ENCODE measurements at places on chromosomes 1 and 21.

GRCh38 chr1:67345556-67345955, 37.9 kb downstream of the IL12RB2 start:
- DNase-seq: no peak

DNA sequence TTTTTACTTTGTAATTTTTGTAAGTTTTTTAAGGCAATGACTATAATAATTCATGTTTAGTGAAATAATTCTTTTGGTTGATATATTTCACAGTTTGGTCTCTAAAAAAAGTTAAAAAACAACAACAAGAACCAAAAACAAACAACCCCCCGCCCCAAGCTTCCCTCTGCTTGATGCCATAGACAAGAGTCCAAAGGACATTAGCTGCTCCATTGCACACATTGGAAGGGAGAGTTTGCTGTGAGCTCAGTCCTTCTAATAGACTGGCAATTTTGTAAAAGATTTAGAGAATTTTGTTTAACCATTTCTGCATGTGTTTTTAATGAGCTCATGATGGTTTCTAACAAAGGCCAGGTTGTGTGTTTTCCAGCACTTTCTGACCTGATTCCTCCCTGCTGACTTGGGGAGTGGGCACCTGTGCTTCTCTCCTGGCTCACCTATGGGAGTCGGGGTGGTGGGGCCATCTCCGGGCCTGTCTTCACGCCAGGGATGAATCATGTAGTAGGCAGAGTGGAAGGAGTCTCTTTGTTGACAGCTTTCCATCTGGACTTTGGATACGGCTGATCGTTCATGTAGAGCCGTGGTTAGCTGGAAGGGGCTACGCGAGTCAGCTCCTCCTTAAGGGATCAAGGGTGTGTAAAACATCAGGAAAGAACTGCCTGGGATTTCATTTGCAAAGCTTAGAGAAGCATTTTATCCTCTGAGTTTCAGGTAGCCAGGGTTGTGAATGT, 14.1 kb downstream of the ZBTB18 start:
- no peak for DNase-seq

DNA sequence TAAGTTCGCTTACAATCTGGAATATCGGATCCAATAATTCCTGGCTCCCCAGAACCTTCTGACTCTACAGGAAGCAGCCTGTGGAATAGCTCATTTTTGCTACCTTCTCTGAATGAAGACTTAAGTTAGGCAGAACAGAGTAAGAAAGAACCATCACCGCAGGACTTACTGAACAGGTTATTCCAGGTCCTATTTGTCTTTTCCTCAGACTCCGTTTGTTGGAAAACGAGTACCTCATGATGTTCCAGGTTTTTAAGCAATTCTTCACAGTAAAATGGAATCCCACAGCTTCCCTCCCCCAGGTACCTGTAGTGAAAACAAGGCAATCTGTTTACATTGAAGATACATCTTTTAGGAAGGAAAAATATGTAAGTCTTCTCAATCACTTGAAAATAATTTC, 59.8 kb downstream of the ADCY10 start:
- no peak for DNase-seq

DNA sequence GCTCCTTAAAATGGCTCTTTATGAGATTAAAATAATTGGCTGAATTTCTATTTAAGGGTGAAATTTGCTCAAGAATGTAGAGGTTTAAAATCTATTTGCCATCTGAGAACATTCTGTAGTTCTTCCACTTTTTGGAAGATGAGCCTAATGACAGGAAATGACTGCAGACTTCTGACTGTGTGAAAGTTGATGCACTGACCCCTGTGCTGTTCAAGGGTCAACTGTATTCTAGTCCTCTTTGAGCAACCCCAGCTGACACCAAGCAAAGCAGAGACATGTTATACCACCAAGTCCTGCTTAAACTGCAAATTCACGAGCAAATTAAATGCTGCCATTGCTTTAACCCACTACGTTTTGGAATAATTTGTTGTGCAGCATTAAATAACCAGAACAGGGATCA, 26.6 kb downstream of the DDAH1 start:
- no peak for DNase-seq

GRCh38 chr1:22290157-22290556, 147.3 kb upstream of the WNT4 start:
- no peak for DNase-seq

GRCh38 chr21:43736224-43736883, 17.4 kb downstream of the PDXK start:
- DNase-seq: no peak

DNA sequence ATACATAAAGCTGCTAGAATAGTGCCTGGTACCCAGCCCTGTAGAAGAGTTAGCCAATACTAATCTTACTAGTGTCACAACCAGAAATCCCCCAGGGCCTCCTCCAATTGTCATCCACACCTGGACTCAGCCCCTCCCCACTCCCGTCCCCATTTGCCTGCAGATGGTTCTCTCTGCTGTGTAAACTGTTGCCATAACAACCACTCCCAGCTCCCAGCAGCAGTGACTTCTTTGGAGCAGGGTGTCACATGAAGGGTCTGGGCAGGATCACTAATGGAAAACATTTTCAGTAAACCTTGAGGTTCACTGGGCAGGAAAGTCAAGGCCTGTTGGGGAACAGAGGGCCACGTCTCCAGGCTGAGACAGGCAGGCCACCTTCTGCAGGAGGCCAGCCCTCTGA, 126.0 kb upstream of the IPO9 start:
- no peak for DNase-seq

- DNase-seq: no peak
Observed at GRCh38 chr1:4626560-4627319, 27.7 kb upstream of the AJAP1 start.

DNA sequence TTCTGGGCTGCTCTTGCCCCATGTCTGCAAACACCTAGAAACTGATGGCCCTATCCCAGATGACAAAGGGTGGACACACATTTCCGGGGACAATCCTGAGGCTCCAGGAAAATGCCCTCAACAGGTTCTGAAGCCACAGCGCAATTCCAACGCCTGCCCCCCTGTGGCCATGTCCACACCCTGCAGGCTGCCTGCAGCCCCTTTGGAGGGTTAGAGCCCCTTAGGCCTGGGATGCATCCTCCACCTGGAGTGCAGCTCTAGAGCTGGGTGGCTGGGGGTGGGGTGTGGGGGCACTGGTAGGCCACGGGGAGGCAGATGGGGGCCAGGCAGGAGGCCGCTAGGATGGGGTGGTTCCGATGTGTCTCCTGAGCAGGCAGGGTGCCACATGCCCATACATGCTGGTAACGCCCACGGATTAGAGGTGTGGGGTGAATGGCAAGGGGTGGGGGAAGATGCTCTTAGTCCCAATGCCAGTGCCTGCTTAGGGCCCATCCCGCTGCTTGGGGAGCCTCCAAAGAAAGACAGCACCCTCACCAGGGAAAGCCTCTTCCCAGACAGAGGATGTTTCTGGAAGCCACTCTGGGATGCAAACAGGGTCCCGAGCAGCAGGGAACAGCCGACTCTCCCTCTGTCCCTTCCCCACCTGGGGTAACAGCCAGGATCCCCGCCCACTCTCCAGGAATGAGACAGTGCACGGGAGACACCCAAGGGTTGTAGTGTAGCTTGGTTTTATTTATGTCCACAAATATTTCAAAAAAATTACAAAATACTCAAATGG, 34.0 kb downstream of the SLC45A1 start:
- no peak for DNase-seq

DNA sequence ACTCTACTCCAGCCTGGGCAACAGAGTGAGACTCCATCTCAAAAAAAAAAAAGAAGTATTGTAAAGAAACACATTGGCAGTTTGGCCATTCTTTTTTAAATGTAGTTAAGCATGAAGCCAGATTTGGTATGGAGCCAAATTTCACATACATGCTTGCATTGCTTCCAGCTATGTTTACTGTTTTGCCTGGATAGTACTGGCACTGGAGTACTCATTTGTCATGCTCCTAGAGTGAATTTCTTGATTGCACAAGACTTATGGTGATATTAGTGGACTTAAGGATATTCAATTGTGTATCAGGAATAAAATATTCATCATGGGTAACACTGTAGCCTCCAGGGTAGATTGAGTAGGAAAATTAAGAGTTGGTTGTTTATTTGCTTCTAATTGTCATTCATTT, 24.5 kb upstream of the SLC9A1 start:
- DNase-seq: no peak

DNA sequence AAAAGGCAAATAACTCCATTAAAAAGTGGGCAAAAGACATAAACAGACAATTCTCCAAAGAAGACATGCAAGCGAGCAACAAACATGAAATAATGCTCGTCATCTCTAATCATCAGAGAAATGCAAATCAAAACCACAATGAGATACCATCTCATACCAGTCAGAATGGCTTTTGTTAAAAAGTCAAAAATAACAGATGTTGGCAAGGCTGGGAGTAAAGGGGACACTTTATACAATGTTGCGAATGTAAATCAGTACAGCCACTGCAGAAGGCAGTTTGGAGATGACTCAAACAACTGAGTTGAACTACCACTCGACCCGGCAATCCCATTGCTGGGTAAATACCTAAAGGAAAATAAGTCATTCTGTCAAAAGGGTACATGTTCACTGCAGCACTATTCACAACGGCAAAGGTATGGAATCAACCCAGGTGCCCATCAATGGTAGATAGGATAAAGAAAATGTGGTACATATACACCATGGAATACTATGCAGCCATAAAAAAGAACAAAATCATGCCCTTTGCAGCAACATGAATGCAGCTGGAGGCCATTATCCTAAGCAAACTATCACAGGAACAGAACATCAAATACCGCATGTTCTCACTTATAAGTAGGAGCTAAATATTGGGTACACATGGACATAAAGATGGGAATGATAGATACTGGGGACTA, 25.9 kb downstream of the TSPAN2 start:
- no peak for DNase-seq

- no peak for DNase-seq
Observed at GRCh38 chr21:31038376-31038775, at the start of gene KRTAP19-8. TSS of gene KRTAP19-8 (minus strand) at chr21:31038476. CDS start at chr21:31038443, 33 bp downstream.

- DNase-seq: no peak
Observed at GRCh38 chr1:1144122-1144842, 28.4 kb upstream of the C1orf159 start.

- DNase-seq: no peak
Observed at GRCh38 chr1:228180959-228181644, 15.5 kb downstream of the IBA57 start.

GRCh38 chr1:76595024-76595423, 272.3 kb upstream of the ST6GALNAC5 start:
- DNase-seq: no peak

DNA sequence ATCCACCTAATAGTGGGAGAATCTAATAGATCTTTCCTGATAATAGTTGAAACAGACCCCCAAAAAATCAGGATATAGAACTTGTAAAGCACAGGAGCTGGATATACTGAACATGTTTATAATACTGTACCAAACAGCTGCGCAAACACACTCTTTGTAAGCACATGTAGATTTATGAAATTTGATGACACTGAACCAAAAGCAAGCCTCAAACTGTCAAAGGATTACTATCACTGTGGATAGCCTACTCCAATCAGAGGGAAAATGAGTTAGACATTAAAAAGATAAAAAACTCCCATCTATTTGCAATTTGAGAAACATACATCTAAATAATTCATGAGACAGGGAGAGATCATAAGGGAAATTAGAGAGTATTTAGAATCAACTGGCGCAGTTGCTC, 26.1 kb downstream of the RCAN3 start:
- no peak for DNase-seq

DNA sequence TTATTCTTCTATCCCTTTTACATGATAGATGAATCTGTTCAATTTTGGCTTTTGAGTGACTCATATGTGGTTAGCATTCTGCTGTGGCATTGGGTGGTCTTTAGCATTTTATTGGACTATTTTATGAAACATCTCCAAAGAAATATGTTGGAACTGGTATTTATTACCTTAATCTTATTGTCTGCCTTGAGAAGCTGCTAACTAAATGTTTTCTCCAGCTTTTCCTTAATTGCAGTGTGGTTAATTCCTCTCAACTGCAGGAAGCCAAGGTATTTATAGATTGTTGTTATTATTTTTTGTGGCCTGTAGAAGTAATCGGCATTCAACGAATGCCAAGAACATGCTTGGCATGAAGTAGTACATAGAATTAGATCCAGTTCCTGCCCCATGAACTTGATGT, 64.1 kb downstream of the NOS1AP start:
- no peak for DNase-seq

- DNase-seq: no peak
Observed at GRCh38 chr1:78855258-78855657, 151.3 kb downstream of the ADGRL4 start.

DNA sequence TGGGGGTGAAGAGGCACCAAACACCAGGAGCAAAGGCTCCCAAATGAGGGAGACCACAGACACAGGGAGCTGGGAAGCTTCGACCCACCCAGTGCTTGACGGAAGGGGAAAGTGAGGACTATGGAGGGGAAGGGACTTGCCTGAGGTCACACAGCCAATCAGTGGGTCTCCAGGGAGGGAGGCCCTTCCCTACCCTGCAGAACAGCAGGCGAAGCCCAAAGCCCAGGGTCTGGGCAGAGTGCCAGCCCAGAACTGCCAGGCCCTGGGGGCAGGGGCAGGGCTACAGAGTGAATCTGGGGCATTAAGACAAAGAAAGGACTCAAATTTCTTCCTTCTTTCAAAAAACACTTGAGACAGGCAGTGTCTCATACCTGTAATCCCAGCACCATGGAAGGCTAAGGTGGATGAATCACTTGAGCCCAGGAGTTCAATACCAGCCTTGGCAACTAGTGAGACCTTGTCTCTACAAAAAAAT, 45.5 kb upstream of the ECE1 start:
- DNase-seq: no peak

GRCh38 chr1:59089922-59090457, 206.9 kb upstream of the FGGY start:
- no peak for DNase-seq

DNA sequence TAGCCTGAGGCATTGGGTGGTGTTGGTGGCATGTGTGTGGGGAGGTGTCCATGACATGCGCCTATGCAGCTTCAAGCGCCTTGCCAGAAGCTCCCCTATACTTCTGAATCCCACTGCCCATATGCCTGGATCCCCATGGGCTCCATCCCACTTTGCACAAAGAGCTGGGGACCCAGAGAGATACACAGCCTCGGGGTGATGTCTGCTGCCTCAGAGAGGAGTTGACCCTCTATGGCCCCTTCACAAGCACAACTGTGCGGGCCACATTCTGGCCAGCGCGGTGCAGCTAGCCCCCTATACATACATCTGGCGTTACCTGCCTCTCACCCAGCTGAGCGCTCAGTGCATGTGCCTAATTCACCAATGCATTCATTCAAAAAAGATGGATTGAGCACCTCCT, 9.6 kb upstream of the PTPRF start:
- DNase-seq: no peak

GRCh38 chr1:238107322-238107721, 216.6 kb upstream of the ZP4 start:
- no peak for DNase-seq

GRCh38 chr1:116312681-116313069, 60.4 kb upstream of the ATP1A1 start:
- DNase-seq: no peak

- DNase-seq: no peak
Observed at GRCh38 chr1:22347854-22348760, 103.5 kb upstream of the ZBTB40 start.

- DNase-seq: no peak
Observed at GRCh38 chr1:228064741-228065542, 17.6 kb upstream of the ARF1 start.

All from activated naive CD4-positive, alpha-beta T cell (primary cell).